ENCODE measurements at places on chromosomes 5 and 9. TPM values are rescaled to one million over a fixed set of nuclear protein-coding genes. Genes with fewer than 3 reads are reported as not detected.

Gene COL23A1
- total RNA-seq, result under 0.01 TPM

DNA sequence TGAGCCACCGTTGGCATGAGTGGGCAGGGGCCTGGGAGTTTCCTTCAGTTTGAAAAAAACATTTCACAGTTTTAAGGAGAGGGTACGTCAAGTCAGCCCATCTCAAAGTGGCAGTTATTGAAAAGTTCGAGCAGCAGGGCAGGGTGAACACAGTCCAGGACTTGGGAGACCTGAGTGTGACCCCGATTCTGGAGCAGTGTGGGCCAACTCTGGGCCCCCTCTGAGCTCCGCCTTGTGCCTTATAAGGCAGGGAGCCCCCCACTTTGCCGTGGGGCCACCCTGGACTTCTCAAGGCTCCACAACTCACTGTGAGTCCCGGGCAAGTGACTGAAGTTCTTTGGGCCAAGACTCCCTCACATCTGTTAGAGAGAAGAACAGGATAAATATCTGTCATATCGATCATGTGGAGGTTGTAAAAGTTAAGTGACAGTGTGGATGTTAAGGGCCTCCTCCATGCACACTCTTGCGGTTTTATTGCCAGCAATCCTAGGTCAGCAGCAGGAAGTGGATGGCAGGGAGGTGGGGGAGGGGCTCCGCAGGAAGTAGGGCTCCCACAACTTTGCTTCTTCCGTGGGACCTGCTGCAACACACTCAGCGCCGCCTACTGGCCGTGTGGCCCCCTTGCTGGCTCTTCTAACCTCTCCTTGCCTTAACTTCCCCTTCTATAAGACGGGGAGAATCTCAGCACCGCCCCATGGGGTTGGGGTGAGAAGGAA, 38.4 kb downstream of the HRH2 start:
- H3K27ac ChIP-seq, result peak overlapping the region; percentile 60
- H3K4me1 ChIP-seq, result peaks cover 50% of the 10 kb centered on the region
- H3K27me3 ChIP-seq, result no peaks in the 10 kb centered on the region
- no peak overlapping the region for H3K4me3 ChIP-seq
- no peaks in the 10 kb centered on the region for H3K36me3 ChIP-seq

Gene GM2A
- total RNA-seq, result 23.9 TPM

Gene DMRT3
- total RNA-seq, result not detected

DNA sequence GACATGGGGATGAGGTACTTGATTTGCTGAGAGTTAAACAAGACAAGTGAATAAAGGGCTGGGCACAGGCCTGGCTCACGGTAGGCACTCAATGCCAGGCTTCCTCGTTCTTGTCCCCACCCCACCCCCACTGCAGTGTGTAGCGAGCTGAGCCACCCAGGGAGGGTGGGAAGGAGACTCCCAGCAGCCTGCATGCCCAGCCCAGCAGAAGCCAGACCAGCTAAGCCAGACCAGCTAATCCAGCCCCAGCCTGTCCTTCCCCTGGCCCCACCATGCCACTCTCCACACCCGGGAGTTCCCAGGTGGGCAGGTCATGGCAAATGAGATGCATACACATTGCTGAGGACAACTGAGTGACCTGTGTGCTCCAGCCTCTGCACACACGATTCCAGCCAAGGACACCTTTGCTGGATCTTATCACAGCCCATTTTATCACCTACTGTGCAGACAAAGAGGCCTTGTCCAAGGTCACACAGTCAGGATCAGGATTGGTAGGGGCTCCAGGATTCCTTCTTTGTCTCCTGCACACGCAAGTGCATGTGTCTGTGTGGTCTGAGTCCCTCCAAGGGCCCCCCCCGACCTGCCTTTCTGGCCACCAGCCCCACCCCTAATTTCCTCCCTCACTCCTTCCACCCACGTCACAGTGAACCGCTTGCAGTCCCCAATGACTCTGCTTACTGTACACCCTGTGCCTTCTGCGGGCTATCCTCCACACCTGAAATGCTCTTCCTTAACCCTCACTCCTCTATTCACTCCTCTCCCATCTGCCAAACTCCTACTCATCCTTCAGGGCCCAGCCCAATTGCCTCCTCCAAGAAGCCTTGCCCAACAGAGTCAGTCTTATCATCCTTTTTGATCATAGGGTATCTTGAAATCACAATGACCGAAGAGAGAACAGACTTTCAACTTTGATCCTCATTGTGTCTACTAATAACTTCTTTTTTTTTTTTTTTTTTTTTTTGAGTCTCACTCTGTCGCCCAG, 26.6 kb downstream of the DUSP1 start:
- H3K4me1 ChIP-seq, result peaks cover 35% of the 10 kb centered on the region
- H3K27me3 ChIP-seq, result no peaks in the 10 kb centered on the region
- H3K4me3 ChIP-seq, result no peak overlapping the region
- no peaks in the 10 kb centered on the region for H3K36me3 ChIP-seq
